ENCODE measurements at places on chromosomes 11 and 22. TPM values are rescaled to one million over a fixed set of nuclear protein-coding genes. Genes with fewer than 3 reads are reported as not detected.

CREB3L1 gene
- total RNA-seq, result 69.4 TPM

MIOX gene
- total RNA-seq, result not detected

CYB5R2 gene
- 27.1 TPM for total RNA-seq

NRIP3 gene
- total RNA-seq, result 14.7 TPM

MOGAT2 gene
- total RNA-seq, result not detected

CCDC89 gene
- total RNA-seq, result 2.6 TPM

GRAP2 gene
- not detected for total RNA-seq

SPECC1L gene
- total RNA-seq, result 38.6 TPM

SCGB1A1 gene
- total RNA-seq, result not detected

ESRRA gene
- 22.6 TPM for total RNA-seq

OR51B4 gene
- total RNA-seq, result not detected

DEUP1 gene
- under 0.01 TPM for total RNA-seq

PRG2 gene
- total RNA-seq, result not detected

BET1L gene
- total RNA-seq, result 45.1 TPM

AIFM3 gene
- 0.36 TPM for total RNA-seq

RAG1 gene
- total RNA-seq, result 0.85 TPM

LRRC75B gene
- 6.4 TPM for total RNA-seq

F2 gene
- not detected for total RNA-seq

APOBEC3H gene
- total RNA-seq, result not detected

CFAP68 gene
- 3.9 TPM for total RNA-seq

MFRP gene
- under 0.01 TPM for total RNA-seq

OR8G5 gene
- not detected for total RNA-seq

DDI1 gene
- total RNA-seq, result under 0.01 TPM

EI24 gene
- total RNA-seq, result 70.9 TPM

All from hair follicle dermal papilla cell (primary cell).